ENCODE measurements at places on chromosomes 7 and 10. TPM values are rescaled to one million over a fixed set of nuclear protein-coding genes. Genes with fewer than 3 reads are reported as not detected.

The AKR1C4 gene
- total RNA-seq = not detected

The FAM13C gene
- 56.7 TPM for total RNA-seq

The SOSTDC1 gene
- 3.0 TPM for total RNA-seq

The C10orf53 gene
- total RNA-seq = not detected
